ENCODE measurements at places on chromosomes 3 and 15. TPM values are rescaled to one million over a fixed set of nuclear protein-coding genes. Genes with fewer than 3 reads are reported as not detected.
A peak's percentile ranks its signal among the peaks of the same experiment; 100 is the strongest.

GRCh38 chr3:56173601-56174000 lies 294.7 kb downstream of the ERC2 start:
- no peak for DNase-seq

- no peak for DNase-seq
These were observed 58.2 kb downstream of the OSTN start for GRCh38 chr3:191257286-191257685.

GRCh38 chr3:122977746-122978466 lies 49.7 kb downstream of the SEMA5B start:
- DNase-seq = peak; percentile 69

The GCSAM gene
- total RNA-seq = 0.25 TPM

DNA sequence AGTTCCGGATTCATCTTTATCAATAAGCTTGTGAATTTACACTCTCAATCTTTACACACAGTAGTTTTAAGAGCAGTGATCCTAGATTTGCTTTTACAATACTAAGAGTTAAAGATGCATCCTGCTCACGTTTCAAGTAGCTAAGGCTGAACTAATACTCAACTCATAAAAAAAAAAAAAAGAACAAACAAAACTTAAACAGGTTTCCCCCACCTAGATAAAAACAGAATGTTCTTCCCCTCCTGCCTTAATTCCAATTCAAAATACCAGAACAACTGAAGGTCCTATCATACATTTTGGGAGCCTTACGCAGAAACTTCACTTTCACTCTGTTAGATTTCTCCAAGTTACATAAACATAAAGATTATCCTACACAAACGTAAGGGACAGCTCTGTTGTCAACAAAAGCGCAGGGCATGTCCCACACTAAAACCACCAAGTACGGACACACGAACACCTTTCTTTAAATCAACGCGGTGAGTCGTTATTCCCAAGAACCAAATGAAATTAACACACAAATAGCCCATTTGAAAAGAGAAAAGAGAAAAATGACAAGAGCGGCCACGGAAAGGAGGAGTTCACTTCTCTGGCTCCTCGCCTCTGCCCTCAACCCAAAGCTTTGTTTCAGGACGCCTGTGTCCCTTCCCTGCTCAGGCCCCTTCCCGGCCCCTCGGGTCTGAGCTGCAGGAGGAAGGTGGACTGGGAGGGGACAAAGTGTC lies 941 bp downstream of the CBLB start:
- no peak for DNase-seq

The MYO5C gene
- 2.9 TPM for total RNA-seq

The CADM2 gene
- total RNA-seq = 4.3 TPM
